Aorta (tissue), 5 donors: ENCODE measurements at places on chromosomes 7 and 10. TPM values are rescaled to one million over a fixed set of nuclear protein-coding genes. Genes with fewer than 3 reads are reported as not detected.

GRCh38 chr7:93399642-93400041 lies 167.5 kb downstream of the VPS50 start:
- no peak overlapping the region for H3K4me3 ChIP-seq
- peaks cover 2% of the 10 kb centered on the region for H3K27me3 ChIP-seq
- no peaks in the 10 kb centered on the region for H3K4me1 ChIP-seq
- no peak overlapping the region for H3K27ac ChIP-seq

DNA sequence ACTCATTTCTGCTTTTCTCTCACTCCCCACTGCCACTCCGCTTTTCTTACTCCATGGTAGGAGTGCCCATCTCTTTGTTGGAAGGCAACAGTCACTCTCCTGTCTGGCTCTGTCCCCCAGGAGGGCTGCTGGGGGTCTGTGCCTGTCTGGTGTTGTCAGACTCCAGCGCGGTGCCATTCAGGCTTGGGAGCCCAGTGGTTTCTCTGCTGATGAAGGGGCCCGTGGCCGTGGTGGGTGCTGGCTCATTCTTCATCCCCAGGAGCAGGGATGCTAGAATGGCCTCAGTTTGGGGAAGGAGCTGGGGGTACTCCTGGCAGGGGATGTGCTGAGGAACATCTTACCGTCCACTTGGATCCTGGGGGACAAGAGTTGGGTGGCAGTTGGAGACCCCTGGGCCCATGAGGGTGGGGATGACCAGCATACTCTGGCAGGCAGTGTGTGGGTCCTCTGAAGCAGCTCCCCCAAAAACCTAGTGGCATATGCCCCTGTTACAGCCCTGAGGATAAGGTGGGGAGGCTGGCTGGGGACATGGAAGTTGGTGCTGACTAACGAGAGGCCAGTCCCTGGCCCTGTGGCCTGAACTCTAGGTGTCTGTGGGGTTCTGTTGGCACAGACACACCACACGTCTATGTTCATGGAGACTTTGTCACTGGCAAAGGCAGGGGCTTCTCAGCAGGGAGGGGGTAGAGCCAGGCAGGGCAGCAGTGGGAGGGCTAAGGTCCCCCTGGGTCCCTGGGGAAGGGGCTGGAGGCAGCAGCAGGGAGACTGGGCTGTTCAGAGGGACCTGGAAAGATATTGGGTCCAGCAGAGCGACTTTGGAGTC lies 102.8 kb upstream of the RET start:
- H3K4me3 ChIP-seq = no peak overlapping the region
- H3K27ac ChIP-seq = no peak overlapping the region
- H3K4me1 ChIP-seq = no peaks in the 10 kb centered on the region
- H3K36me3 ChIP-seq = no peaks in the 10 kb centered on the region

DCLRE1A gene
- total RNA-seq = 3.5 TPM

- H3K27me3 ChIP-seq = no peaks in the 10 kb centered on the region
- no peak for DNase-seq
- no peak overlapping the region for H3K27ac ChIP-seq
- H3K36me3 ChIP-seq = no peaks in the 10 kb centered on the region
- H3K4me1 ChIP-seq = no peaks in the 10 kb centered on the region
Observed at GRCh38 chr10:52877451-52877850, 104.9 kb upstream of the MBL2 start.

GRCh38 chr7:41731493-41732435 lies 28.9 kb upstream of the INHBA start:
- H3K36me3 ChIP-seq = no peaks in the 10 kb centered on the region
- H3K4me1 ChIP-seq = no peaks in the 10 kb centered on the region
- H3K27ac ChIP-seq = no peak overlapping the region
- no peak for DNase-seq
- no peaks in the 10 kb centered on the region for H3K27me3 ChIP-seq

UNCX gene
- not detected for total RNA-seq

PTN gene
- total RNA-seq = 6.4 TPM
